ENCODE measurements at places on chromosomes 3 and 15.

GRCh38 chr3:73805435-73805834 is 180.7 kb upstream of the PDZRN3 start:
- no peak for DNase-seq

GRCh38 chr15:70111203-70112073 is 13.7 kb upstream of the TLE3 start:
- no peak for DNase-seq

DNA sequence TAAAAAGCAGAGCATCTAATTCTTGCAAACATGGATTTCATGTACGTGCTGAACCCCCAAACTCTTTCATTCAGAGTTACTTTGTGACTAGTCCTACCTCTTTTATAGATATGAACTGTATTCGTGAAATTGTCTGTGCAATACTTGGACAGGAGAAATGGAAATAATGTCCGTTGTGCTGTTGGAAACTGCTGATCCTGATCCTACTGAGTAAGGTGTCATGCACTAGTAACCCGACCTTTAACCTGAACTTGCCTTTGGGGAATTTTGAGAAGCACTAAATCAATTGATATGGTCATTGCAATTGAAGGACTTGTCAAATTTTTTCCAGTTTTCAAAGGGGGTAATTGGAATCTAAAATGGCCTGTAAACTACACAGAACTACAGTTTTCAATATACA is 856.4 kb downstream of the ROBO1 start:
- no peak for DNase-seq

GRCh38 chr3:12409684-12410596 is 74.3 kb upstream of the TSEN2 start:
- DNase-seq: no peak

- DNase-seq: no peak
These were observed 751.5 kb downstream of the SQOR start for GRCh38 chr15:46386356-46386755.

DNA sequence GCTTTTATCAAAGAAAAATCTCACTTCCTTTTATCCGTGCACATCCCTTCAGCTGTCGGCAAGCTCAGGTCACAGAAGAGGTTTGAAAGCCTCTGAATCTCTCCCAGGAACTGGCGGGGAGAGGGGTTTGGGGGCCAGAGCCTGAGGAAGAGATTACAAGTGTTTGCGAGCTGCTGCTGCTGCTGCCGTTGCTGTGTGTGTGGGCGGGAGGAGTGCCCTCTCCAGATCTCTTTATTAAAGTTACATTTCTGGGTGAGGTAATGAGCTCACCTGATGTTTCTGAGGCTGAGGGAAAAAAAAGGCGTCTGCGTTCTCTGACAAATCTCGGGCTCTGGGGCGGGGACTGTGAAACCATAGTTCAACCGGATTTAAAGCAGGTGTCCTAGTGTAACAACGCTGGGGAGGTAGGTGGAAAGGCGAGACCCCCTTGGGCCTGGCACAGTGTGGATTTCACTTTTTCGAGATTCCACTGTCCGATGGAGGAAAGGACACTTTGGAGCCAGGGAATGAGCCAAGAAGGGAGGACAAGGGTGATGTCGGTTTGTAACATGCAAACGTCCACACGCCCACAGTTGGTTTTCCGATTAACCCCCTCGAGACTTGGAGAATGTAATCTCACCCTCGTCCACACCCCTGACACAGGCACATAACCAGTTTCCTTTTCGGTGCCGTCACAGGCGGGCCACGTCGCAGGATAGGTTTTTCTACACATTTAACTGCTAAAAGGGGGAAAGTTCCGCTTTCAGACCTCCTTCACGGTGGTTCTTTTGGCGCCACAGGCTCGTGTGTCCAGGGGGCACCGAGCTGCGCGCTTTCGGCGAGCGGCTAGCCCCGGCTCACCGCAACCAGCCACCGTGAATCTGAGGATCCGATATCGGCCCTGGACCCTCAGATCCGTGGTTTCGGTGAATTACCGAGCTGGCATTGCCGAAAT is 2.1 kb downstream of the ALCAM start:
- peak; percentile 79 for DNase-seq

GRCh38 chr3:45152307-45152706 is 6.1 kb upstream of the CDCP1 start:
- no peak for DNase-seq

DNA sequence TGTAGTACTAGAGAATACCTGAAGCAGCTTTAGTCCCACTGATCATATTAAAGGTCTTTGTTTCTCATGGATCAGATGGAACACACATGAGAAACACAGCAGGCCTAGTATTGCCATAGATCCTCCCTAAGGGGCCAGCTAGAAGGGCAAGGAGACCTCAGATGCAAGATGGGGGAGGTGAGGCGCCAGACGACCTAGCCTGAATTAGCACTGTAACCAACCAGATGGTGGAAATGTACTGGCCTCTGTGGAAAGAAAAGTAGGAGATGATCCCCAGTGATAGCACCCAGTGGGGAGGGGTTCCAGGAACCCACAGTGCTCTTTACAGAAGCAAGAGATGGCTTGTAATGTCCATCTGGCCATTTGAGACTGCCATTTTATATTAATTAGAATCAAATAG is 138.2 kb upstream of the ZNF385D start:
- DNase-seq: no peak

DNA sequence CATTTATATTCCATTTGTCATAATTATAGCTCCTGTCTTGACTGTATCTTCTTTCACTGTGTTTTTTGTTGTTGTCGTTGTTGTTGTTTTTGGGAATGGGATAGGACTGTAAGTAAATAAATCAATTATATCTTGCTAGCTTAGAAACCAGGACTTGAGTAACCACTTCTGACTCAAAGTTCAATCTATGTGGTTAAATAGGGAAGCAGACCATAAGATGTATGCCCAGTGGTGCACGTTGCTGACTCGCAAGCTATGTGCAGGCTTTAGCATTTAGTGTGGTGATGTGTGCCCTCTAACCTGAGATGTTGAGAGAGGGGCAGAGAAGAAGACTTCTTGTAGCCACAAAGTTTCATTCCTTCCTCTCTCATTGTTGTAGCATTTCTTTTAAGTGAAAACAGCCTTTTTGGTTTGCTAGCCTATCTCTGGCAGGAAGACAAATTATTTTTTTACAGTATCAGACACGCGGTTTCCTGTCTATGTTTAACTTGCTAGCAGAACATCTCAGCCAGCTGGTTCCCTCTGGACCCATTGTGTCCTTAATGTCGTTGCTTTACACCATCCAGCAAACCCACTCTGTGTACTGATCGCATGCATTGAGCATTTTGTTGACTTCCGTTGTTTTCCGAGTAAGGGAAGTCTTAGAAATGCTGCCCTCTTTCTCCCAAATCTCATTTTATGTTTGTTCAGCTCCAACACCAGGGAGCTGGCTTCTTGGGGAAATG is 52.1 kb downstream of the TGFBR2 start:
- peak; percentile 89 for DNase-seq

DNA sequence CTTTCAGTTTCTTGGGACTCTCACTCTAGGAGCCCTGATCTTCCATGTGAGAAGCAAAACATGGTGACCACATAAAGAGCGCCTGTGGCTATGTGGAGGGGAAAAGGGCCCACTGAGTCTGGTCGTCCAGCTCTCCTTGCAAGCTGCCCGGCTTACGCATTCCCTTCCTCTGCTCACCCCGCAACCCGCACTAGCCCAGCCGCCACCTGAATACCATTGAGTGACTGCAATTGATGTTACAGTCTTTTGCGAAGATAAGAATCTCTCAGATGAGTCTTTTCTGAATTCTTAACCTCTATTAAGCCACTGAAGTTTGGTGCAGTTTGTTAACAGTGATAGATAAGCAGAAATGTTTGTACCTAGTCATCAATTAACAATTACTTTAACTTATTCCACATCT is 589.0 kb upstream of the DPPA4 start:
- DNase-seq: no peak

- no peak for DNase-seq
These were observed 764.2 kb upstream of the ARRDC4 start for GRCh38 chr15:97196048-97197014.

DNA sequence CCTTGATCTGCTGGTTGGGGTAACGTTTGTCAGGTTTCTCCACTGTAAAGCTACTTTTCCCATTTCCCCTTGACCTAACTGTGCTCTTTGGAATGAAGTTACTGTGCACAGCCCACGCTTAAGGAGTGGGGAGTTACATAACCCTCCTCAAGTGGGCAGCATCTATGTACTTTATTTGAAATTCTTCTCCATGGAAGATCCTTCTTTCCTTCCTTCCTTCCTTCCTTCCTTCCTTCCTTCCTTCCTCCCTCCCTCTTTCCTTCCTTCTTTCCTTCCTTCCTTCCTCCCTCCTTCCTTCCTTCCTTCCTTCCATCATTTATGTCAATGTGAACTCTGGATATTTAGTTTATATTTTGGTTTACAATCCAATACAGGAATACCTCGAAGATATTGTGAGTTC is 77.1 kb upstream of the TRA2B start:
- no peak for DNase-seq
